ENCODE measurements at places on chromosomes 12 and 14. TPM values are rescaled to one million over a fixed set of nuclear protein-coding genes. Genes with fewer than 3 reads are reported as not detected.

CSRP2 gene
- total RNA-seq: 50.2 TPM

TCL1A gene
- total RNA-seq: not detected

CPNE6 gene
- total RNA-seq: not detected

DNA sequence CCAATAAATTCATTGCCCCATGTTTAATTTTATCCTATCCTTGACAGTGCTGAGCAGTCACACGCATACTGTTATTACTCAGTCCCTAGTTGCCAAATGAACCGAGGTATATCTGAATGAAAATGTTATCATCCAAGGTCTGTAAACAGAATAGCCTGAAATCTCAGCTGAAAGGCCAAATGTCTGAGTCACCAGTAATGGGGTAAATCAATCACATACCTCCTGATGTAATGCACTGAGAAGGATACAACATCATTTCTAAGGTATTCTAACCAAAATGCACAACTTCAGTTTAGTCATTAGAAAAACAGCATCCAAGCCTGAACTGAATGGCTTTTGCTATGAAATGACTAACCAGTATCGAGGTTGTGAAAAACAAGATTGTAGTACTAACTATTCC, 228.6 kb downstream of the DPF3 start:
- DNase-seq: peak; percentile 100

GRCh38 chr14:96894966-96895365, 97.8 kb downstream of the VRK1 start:
- DNase-seq: peak; percentile 13

Data from renal cortical epithelial cell (primary cell).